G401 (cell line): ENCODE measurements at places on chromosomes 16 and 17. TPM values are rescaled to one million over a fixed set of nuclear protein-coding genes. Genes with fewer than 3 reads are reported as not detected.

Gene SLC13A5
- total RNA-seq: not detected in 2 replicates

Gene RIPOR1
- 4.1 and 11.5 TPM in 2 replicates for total RNA-seq

DNA sequence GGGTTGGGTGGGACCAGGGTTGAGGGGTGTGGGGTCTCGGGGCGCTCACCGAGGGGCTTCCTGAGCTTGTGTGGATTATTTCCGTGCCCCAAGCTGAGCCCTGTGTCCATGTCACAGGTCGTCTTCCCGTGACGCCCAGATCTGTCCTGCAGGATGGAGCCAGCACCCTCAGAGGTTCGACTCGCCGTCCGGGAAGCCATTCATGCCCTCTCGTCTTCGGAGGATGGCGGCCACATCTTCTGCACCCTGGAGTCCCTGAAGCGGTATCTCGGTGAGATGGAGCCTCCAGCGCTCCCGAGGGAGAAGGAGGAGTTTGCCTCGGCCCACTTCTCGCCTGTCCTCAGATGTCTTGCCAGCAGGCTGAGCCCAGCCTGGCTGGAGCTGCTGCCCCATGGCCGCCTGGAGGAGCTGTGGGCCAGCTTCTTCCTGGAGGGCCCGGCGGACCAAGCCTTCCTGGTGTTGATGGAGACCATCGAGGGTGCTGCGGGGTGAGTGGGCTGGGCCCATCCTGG lies 1.0 kb downstream of the TELO2 start:
- DNase-seq: peak; percentile 66

DNA sequence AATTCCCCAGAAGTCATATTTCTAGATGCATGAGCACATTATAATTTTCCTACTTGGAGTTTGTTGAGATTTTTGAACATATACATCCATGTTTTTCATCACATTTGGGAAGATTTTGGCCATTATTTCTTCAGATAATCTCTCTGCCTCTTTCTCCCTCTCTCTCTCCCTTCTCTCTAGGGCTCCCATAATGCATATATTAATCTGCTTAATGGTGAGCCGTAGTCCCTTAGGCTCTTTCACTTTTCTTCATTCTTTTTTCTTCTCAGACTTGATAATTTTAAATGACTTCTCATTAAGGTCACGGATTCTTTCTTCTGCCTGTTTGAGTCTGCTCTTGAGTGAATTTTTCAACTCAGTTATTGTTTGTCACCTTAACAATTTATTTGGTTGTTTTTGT lies 101.5 kb downstream of the IRX3 start:
- no peak for DNase-seq

Gene DNAI2
- total RNA-seq: not detected in 2 replicates

DNA sequence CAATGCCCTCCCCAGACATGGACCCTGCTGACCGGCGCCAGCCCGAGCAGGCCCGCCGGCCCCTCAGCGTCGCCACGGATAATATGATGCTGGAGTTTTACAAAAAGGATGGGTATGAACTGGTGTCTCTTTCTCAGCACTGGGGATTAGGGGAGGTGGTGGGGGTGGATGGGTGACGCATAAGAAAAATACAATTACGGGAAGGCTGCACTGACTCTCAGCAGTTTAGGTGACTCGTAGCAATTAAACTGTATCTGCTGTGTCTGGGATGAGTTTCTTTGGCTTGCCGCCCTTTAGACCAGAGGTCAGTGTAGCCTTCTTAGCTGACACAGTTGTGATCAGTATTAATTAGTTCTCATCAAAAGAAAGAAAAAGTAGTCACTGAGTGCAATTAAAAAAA lies 59.0 kb downstream of the ELAC2 start:
- DNase-seq: no peak

GRCh38 chr17:61048376-61049106 lies 351.1 kb upstream of the TBX2 start:
- no peak for DNase-seq

GRCh38 chr17:15364615-15365014 lies 23.2 kb upstream of the TEKT3 start:
- DNase-seq: no peak

GRCh38 chr16:73094371-73094770 lies 46.4 kb upstream of the ZFHX3 start:
- no peak for DNase-seq

Gene RHBDL3
- 0.10 and 1.6 TPM in 2 replicates for total RNA-seq

GRCh38 chr17:70123193-70123592 lies 46.1 kb upstream of the KCNJ2 start:
- no peak for DNase-seq

GRCh38 chr16:13957197-13958078 lies 37.5 kb downstream of the ERCC4 start:
- no peak for DNase-seq

- DNase-seq: peak; percentile 64
Measured at GRCh38 chr16:6646891-6647290, 685.8 kb upstream of the RBFOX1 start.

Gene PHOSPHO1
- total RNA-seq: 3.5 and 4.1 TPM in 2 replicates

- no peak for DNase-seq
Measured at GRCh38 chr16:87780385-87780989, 14.7 kb upstream of the KLHDC4 start.

- no peak for DNase-seq
Measured at GRCh38 chr17:70769956-70770355, 600.6 kb downstream of the KCNJ2 start.

DNA sequence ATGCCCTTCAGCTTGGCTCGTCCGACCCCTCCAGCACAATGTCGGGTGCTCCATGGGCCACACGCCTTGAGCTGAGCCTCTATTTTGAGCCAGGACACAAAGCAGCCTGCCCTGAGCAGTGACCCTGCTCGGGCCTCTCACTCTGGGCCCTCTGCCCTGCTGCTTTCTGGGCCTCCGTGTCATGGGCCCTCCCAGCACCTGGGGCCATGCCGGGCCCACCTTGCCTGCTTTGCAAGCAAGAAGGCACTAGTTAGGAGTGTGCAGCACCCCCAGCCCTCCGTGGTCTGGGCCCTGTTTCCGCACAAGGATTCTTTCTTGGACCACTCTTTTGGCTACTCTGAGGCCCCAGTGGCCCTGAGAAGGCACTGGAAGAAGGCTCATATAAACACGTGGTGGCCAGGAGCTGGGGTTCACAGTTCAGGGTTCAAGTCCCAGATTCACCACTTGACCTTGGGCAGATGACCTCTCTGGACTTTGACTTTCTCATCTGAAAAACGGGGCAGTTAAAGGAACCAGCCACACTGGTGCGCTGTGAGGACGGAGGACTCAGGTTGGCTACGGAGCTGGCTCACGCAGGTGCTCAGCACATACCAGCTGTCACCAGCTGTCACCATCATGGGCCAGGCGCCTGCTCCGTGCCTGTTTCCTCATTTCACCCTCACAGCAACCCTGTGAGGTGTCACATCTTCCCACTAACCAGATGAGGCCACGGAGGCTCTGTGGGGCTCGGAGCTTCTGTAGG lies 166.0 kb upstream of the GSE1 start:
- DNase-seq: no peak
